HepG2 (cell line): ENCODE measurements at places on chromosomes 4 and X.

- peaks cover 3% of the 10 kb centered on the region; the same call in 1 of the 2 replicates for H3K4me1 ChIP-seq
- no peaks in the 10 kb centered on the region for H3K36me3 ChIP-seq
- no peak overlapping the region for H3K27ac ChIP-seq
- DNase-seq, result no peak
- peaks cover 77% of the 10 kb centered on the region; the same call in 2 of the 3 replicates for H3K27me3 ChIP-seq
- no peak overlapping the region for H3K4me3 ChIP-seq
Measured at GRCh38 chr4:1572521-1572920, 111.6 kb downstream of the FAM53A start.

DNA sequence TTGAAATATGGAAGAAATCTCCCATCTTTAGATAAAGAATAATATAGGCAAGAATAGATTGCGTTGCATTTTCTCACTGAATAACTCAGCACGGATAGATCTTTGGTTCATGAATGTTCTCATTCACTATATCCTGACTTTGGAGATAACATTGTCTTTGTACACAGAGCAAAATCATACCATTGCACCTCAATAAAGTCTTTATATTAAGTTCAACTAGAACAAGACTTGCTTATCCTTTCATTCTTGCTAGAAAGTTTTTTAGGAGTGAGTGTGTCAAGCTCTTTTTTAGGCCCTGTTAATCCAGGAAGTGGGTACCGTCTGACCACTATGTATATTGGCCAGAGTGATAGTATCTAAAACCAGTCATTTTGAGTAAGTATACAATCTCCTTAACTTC is 658.7 kb downstream of the FSTL5 start:
- H3K27ac ChIP-seq, result no peak overlapping the region
- H3K36me3 ChIP-seq, result no peaks in the 10 kb centered on the region
- no peak for DNase-seq
- H3K4me1 ChIP-seq, result no peaks in the 10 kb centered on the region

DNA sequence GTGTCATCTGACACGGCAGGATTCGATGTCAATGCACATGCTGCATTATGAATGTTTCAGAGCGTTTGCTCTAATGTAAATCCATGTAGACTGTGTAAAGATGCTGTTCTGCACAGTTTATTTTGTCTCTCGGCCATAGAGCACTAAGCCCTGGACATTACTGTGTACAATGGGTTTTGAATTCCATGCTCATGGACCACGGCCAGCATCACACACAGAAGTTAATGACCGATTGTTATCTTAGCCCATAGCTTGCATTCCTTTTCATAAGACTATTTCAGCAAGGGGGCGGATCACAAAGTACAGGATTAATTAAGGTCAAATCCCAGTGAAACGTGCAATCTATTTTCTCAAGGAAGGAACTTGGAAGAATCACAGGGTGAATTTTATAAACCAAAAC is 286.1 kb upstream of the TENM3 start:
- DNase-seq, result no peak
- H3K36me3 ChIP-seq, result no peaks in the 10 kb centered on the region
- H3K27ac ChIP-seq, result no peak overlapping the region
- H3K4me1 ChIP-seq, result no peaks in the 10 kb centered on the region
- H3K4me3 ChIP-seq, result no peak overlapping the region

DNA sequence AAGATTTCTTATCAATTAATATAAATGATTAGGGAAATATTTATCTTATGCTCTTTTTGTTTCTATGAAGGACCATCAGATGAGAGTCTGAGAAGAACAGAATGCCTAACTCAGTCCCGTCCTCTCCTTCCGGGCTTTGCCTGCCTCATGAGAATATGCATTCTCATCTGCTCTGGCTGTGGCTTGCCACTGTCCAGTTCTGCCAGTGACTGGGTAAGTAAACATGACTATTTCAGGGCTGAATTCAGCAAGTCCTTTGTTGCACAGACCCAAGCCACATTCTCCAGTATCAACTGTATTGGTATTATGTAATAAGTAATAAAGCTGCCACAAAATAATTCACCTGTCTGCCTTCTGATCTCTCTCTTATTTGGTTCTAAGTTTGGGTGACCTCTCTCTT is 110.7 kb downstream of the WDFY3 start:
- no peaks in the 10 kb centered on the region for H3K36me3 ChIP-seq
- H3K27me3 ChIP-seq, result no peaks in the 10 kb centered on the region
- no peaks in the 10 kb centered on the region for H3K4me1 ChIP-seq
- H3K27ac ChIP-seq, result no peak overlapping the region
- no peak overlapping the region for H3K4me3 ChIP-seq

- H3K4me1 ChIP-seq, result no peaks in the 10 kb centered on the region
Measured at GRCh38 chr4:179671609-179672008, 2229.4 kb upstream of the AGA start.

- no peaks in the 10 kb centered on the region for H3K36me3 ChIP-seq
- H3K4me3 ChIP-seq, result peak overlapping the region; percentile 74
- H3K27ac ChIP-seq, result peak overlapping the region; percentile 86
- H3K27me3 ChIP-seq, result no peaks in the 10 kb centered on the region; the same call in 1 of the 2 replicates
Measured at GRCh38 chr4:2534904-2535375, 1.5 kb upstream of the FAM193A start.

DNA sequence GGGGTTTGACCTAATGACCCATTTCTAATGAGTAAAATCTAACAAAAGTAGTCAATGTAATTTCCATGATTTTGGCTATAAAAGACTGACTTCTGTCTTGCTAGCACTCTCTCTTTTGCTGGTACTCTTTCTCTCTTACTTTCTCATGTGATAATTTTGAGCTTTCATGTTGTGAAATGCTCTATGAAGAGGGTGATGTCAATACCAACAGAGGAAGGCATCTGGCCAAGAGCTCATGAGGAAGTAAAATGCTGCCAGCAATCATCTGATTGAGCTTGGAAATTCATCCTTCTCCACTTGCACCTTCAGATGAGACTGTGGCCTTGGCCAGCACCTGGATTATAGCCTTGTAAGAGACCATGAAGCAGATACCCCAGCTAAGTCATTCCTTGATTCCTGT is 347.7 kb downstream of the HS3ST1 start:
- no peaks in the 10 kb centered on the region for H3K27me3 ChIP-seq
- DNase-seq, result no peak
- H3K4me3 ChIP-seq, result no peak overlapping the region
- no peaks in the 10 kb centered on the region for H3K4me1 ChIP-seq
- H3K36me3 ChIP-seq, result no peaks in the 10 kb centered on the region
